SK-N-SH (cell line): ENCODE measurements at places on chromosomes 11 and 22. TPM values are rescaled to one million over a fixed set of nuclear protein-coding genes. Genes with fewer than 3 reads are reported as not detected.

Gene NXPE1
- polyA plus RNA-seq, result not detected in 2 replicates

Gene CCDC81
- 0.49 and 0.62 TPM in 2 replicates for polyA plus RNA-seq

DNA sequence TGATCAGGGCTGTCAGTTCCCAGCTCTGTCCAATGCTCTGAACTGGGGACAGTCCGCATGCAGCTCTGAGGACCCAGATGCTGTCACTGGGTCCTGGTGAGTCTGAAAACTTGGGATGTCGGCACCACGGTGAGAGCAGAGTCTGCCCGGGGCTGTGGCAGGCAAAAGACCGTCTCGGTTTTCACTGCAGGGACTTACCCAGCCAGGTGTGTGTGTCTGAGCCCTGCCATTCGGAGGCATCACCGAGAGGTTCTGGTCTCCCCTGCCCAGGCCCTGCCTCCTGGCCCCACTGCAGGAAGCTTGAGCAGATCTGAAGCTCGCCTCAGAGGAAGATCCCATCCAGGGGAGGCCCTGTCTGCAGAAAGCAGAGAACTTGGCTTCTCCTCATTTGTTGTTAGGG, 5.2 kb downstream of the TP53AIP1 start:
- DNase-seq, result no peak

DNA sequence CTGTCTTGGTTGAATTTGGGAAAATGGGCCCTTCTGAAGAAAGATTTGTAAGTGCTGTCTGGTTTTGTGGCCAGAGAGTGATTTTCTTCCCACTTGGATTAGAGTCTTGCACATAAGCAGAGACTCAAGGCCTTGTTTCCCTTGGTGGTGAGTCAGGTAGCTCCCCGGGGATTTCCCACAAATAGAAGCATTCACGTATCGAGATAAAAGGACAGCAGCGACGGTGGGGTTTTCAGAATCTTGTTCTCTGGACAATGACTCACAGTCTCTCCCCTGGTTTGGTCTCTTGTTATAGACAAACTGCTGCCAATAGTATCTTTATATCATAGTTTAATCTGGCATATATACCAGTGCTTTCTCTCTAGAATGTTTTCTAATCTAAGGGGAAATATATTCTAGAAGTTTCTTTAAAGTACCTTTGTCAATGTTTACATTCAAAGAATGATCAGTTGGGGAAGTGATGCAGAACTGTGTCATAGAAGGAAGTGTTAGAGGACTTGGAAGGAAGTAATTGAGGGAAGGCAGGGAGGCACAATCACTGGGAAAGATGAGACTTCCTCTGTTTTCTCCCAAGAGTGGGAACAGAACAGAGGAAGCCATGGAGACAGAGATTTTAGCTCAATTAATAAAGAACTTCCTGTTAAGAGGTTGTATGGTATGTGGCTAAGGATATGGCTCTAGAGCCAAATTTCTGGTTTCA, 18.1 kb downstream of the POLA2 start:
- DNase-seq, result no peak
